ENCODE measurements at places on chromosomes 5 and 9.

- DNase-seq, result no peak
Observed at GRCh38 chr5:145509336-145510136, 325.6 kb downstream of the PRELID2 start.

DNA sequence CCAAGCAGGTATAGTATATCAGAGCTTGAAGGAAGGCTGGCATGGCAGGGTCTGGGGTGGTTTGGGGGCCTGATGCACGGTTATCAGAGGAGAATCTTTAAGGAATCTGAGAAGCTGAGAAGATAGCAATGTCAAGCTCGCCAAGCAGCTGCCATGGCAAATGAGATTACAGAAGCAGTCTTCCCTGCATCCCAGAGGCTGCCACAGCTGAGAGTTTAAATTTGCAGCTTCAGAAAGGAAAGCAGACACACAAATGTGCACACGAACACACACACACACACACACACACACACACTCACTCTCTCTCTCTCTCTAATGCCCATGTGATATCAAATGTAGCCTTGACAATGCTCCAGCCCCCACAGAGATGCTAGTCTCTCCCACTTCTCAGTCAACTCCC is 79.0 kb upstream of the TNC start:
- DNase-seq, result no peak

DNA sequence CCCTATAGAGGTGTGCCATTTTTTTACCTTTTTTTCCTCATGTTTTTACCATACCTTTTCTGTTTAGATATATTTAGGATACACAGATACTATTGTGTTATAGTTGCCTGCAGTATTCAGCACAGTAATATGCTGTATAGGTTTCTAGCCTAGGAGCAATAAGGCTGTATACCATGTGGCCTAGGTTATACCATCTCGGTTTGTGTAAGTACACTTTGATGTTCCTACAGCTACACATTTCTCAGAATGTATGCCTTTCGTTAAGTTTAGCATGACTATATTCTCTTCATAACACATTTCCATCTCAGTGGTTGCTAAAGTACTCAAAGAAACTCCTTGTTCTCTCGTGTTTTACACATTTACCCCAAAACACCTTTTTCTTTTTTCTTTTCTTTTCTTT is 23.0 kb downstream of the UBE2D2 start:
- DNase-seq, result no peak

- no peak for DNase-seq
Observed at GRCh38 chr5:150593996-150594395, 46.5 kb upstream of the SYNPO start.

DNA sequence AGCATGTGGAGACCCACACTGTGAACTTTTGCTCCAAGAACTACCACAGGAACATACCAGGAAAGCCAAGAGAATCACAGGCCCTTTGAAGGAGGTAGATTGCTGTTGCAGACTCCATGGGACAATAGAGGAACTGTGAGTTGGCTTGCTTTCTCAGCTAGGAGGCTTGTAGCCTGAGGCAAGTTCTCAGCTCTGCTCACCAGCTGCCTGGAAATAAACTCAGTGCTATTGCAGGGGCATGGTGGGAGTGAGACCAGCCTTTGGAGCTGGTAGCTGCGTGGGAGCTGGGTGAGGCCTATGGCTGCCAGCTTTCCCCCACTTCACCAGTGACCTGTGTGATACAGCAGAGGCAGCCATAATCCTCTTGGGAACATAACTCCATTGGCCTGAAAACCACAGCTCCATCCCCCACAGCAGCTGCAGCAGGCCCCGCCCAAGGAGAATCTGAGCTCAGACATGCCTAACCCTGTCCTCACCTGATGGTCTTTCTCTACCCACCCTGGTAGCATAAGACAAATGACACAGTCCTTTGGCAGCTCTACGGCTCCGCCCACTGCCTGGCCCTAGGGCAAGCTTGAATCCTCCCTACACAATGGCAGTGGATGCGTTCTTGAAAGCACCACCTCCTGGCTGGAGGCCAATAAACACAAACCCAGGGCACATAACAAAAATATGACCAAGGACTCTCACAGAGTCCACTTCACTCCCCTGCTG is 389.5 kb downstream of the KIF4B start:
- no peak for DNase-seq

DNA sequence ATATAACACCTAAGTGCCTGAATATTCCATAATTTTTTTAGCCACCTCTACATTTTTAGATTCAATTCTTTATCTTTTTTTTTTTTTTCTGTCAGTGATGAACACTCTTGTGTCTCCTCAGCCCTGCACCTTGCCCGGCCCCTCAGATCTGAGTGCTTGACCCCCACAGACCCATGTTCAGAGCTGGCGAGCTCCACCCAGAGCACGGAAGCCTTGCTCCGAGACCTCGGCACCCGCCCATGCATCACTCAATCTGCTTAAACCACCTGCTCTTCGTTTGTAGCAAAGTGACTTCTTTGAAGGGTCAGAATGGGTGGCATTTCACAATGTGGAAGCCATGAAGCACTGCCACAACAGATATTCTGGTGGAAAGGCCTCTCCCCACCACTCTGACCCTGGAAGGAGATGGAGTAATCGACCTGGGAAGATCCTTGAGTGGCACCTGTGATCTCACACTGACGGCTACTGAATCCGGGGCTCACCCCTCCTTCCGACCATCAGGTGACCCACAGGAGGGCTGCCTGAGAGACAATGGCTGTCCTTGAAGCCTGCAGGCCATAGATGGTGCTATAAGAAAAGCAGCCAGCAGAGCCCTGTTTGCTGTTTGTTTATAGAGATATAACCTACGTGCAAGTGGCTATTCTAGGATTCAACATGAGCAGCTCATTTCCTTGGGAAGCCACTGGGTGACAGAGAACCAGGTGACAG is 261.1 kb upstream of the IRX4 start:
- no peak for DNase-seq

GRCh38 chr5:103174147-103174546 is 54.0 kb downstream of the PPIP5K2 start:
- no peak for DNase-seq

DNA sequence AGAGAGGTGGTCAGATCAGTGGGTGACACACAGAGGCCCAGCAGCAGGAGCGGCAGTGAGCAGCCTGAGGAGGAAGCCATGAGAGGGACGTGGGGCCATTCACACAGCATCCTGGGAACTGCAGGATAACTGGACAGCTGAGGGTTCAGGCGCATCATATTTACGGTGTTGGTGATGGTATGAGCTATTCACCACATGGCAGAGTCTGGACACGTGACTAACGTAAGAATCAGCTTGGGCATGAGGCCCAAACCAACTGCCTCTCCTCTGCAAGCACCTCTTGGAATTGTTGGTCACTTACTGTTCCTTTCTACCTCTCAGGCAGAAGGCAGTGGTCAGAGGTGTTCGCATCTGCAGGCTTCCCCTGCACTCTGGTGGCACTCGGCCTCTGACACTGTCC is 141.1 kb downstream of the ENTREP1 start:
- no peak for DNase-seq

DNA sequence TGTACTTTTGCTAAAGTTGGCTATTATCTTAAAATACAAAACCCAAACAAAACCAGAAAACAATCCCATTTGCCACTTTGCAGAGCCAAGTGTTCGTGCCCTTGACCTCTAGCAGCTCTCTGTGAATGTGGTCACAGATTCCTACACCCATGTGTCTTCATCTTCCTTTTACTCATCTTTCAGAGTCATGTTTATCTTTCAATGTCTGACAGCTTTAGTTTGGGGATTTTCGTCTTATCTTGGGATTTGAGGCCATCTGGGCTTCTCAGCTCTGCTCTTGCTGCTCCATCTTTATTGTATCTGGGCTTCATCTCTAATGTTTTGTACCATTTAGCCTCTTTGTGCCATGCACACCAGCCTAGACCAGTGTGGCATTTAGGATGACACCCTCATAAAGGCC is 81.0 kb downstream of the DAPK1 start:
- no peak for DNase-seq

DNA sequence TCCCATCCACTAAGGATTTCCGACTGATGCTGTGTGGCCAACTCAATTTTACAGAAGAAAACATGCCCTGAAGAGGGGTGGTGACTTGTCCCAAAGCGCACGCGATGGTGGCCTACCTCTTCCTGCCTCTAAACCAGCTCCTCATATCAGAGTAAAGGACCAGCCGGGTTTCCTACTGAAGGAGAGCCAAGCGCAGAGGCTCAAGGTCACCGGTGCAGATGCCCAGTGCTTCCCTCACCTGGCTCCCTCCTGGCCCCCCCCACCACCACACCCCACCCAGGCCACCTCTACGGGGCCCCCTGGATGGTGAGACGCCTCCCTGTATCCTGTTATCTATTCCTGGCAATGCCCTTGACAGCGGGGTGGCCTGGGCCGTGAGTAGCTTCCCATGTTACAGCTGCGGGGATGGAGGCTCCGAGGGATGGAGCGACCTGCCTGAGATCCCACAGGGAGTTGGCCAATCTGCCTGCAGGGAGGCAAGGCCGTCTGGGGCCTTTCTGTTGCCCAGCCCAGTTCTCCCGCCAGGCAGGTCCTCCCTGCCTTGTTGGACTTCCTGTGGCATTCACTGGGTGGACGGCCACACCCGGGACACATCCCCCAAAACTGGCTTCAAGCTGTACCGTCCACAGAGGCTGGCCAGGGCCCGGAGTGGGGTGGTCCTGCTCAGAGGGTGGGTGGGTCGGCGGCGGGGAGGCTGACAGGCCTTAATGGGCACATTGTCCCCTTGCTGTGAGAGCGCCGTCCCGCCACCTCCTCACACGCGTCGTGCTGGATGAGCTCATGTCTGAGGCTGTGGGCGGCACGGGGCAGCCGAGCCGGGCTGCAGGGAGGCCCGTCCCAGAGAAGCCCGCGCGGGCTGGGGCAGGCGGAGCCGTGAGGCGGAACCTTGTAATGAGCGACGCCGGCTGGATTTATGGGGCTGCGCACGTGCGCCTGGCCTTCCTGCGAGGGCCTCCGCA is 72.5 kb downstream of the MACROH2A1 start:
- DNase-seq, result no peak

- no peak for DNase-seq
Observed at GRCh38 chr5:172886974-172887501, 53.0 kb downstream of the ERGIC1 start.

GRCh38 chr9:14908295-14909180 is 1.7 kb downstream of the FREM1 start:
- no peak for DNase-seq

DNA sequence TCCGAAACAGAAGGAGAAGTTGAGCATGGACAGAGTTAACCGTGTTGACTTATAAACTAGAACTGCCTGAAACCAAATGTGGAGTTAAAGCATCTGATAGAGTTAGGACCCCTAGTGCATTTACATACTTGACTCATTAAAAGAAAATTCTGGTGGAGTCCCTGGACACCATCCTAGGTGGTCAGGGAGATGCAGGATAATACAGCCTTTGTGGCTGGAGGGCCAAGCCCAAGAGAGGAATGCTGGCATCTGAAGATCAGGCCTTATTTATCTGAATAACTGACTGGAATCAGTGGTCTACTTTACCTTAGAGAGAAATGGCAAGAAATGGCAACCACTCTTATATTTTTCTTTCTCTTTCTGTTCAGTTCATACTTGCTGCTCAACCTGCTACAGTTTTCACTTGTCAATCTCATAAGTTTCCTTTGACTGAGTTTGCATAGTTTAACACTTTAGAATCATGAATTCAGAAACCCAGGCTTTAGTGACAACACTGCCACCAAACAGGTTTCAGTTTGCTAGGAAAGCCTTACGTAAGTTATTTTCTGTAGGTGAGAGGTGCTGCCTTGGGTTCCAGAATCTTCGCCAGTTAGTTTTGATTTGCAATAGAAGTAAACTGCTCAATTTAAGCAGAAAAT is 10.2 kb downstream of the CMYA5 start:
- no peak for DNase-seq

GRCh38 chr5:38932854-38933408 is 87.1 kb downstream of the OSMR start:
- no peak for DNase-seq

- no peak for DNase-seq
Observed at GRCh38 chr9:117927354-117927753, 223.2 kb downstream of the TLR4 start.

DNA sequence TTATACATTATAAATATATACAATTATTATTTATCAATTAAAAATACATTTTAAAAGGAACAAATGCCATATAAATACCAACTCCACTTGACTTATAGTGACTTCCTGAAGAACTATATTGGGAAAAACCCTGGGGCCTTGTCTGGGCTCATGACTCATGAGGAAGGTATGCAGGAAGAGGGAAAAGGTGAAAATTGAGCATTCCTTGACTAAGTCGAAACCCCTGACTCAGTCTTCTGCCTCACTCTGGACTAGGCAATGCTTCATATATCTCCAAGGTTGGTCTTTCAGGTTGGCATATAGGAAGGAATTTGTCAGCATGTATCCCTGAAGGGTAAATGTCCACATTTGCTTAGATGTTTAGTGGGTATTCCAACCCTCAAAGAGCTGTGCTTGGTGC is 78.5 kb downstream of the SH3TC2 start:
- no peak for DNase-seq

GRCh38 chr9:135910216-135910615 is 2.9 kb upstream of the CAMSAP1 start:
- no peak for DNase-seq

GRCh38 chr9:117737721-117738226 is 33.6 kb downstream of the TLR4 start:
- no peak for DNase-seq

- DNase-seq, result no peak
Observed at GRCh38 chr5:175614223-175614815, 43.6 kb upstream of the HRH2 start.

- DNase-seq, result no peak
Observed at GRCh38 chr9:136530461-136531089, 15.3 kb downstream of the NOTCH1 start.

- no peak for DNase-seq
Observed at GRCh38 chr9:104774132-104774531, 10.2 kb downstream of the NIPSNAP3B start.

DNA sequence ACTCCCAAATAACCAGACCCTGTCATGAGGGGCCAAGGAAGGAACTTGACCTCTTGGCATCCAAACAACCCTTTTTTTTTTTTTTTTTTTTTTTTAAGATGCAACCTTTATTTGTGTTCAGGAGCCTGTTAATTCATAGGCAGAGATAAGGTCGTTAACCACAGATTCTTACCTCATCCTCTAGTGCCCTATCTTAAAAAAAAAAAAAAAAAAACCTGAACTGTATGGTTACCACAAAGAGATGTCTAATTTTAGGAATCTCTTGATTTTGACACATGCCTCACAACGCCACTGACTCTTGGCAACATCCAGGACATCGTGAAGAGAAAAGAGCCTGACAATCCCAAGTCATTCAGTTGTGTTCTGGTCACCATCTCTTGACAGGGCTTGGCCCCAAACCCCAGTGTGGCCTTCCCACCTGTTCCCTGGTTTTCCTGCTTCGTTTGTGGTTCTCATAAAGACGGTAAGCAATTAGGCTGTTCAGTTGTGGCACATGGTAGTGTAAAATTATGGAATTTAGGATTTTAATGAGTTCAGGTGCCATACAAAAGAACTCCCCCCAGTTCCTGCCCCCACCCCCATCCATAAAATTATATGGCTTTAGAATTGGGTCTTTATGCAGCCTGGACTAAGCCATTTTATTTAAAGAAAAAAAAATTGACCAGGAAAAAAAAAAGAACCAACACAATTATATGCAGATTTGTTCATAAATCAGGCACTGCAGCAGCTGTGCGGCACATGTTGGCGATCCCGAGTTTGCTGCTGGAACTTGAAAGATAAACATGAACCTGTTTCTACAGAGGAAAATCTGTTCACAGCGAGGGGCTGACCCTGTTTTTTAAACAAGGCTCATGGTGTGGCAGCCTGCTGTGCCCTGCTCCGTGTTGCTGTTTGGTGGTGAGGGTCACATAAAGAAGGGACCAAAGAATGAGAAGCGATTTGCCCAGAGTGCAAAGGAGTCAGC is 267.8 kb upstream of the CLINT1 start:
- no peak for DNase-seq
